Common myeloid progenitor, CD34-positive (primary cell): ENCODE measurements at places on chromosomes 12 and 14.
A peak's percentile ranks its signal among the peaks of the same experiment; 100 is the strongest.

DNA sequence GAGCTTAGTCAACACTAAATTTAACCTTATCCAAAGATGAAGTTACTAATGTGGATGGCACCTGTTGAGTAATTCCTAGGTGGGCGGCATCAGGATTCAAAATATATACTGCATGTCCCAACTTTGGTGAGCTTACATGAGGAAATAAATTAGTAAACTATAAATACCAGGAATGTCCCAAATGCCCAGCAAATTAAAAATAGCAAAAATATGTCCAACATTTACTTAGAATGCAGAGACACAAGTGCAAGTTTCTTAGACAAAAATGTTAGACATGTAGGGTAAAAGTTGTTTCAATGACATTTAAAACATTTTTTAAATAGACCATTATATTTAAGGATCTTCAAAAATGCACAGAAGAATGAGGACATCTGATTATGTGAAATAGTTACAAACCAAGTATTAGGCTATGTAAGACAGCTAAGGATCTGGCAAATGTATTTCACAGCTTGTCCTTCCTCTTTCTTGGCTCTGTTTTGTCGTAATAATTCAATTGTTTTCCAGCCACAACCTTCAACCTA is 115.9 kb downstream of the NAV3 start:
- DNase-seq = no peak

GRCh38 chr14:88468406-88468805 is 82.9 kb downstream of the SPATA7 start:
- DNase-seq = no peak

GRCh38 chr12:68924546-68924945 is 8.4 kb downstream of the CPM start:
- no peak for DNase-seq

- peak; percentile 48 for DNase-seq
Observed at GRCh38 chr14:106681568-106681967, 1155.2 kb downstream of the TMEM121 start.

- DNase-seq = no peak
Observed at GRCh38 chr12:16955083-16955657, 349.2 kb upstream of the LMO3 start.

DNA sequence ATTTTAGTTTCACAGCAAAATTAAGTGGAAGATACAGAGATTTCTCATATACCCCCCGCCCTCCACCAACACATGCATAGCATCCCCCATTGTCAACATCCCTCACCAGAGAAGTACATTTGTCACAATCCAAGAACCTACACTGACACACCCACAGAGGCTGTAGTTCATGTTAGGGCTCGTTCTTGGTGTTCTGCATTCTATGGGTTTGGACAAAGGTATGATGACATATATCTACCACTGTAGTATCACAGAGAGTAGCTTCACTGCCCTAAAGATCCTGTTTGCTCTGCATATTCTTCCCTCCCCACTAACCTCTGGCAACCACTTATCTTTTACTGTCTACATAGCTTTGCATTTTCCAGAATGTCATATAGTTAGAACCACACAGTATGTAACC is 444.6 kb upstream of the DCN start:
- DNase-seq = no peak

GRCh38 chr12:68350753-68351152 is 18.6 kb upstream of the MDM1 start:
- no peak for DNase-seq

DNA sequence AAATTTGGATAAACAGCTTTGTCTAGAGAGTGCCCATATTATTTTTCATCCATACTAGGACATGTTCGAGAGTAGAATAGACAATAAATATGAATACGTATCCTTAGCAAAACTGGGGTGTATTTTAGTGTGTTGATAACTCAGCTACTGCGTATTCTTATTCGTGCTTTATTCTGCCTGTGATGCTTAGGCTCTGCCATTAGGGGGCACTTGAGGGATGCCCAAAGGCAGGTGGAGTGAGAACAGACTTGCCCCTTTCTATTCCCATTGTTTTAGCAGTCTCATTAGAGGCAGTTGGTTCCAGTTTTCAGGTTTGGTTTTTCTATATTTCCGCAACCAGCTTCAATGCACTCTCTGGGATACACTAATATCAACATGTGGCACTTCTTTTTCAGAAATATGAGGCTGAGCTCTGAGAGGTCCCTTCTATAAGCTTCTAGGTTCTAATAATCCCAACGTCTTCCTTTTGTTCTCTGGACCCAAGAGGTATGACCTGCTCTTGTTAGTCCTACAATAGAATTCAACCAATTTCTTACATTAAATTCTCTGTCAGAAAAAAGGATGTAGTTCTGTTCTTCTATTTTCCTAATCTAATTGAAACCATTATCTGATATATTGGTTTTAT is 985.7 kb upstream of the FBXO33 start:
- DNase-seq = peak; percentile 2

DNA sequence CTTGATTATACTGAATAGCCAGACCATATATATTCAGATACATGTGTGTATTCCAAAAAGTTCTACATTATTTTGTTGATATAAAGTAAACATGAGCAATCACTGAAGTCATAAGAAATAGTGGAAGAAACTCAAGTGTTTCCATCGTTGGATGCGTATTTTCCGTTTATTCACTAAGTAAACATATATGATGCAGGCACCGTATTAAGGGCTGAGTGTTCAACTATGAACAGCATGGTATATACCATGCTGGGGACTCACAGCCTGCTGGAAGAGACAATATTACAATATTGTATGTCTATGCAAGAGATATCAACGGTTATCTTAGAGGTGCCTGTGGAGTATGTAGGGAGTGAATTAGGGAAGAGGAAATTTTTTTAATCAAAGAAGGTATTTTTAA is 1.2 kb downstream of the PYROXD1 start:
- DNase-seq = no peak

- DNase-seq = no peak
Observed at GRCh38 chr12:59626382-59626781, 30.6 kb downstream of the SLC16A7 start.

- no peak for DNase-seq
Observed at GRCh38 chr12:31970199-31970598, 11.0 kb downstream of the RESF1 start.

- no peak for DNase-seq
Observed at GRCh38 chr12:4909734-4910501, at the start of gene KCNA1. TSS of gene KCNA1 (plus strand) at chr12:4909905. CDS start at chr12:4911379, 1,474 bp downstream.

DNA sequence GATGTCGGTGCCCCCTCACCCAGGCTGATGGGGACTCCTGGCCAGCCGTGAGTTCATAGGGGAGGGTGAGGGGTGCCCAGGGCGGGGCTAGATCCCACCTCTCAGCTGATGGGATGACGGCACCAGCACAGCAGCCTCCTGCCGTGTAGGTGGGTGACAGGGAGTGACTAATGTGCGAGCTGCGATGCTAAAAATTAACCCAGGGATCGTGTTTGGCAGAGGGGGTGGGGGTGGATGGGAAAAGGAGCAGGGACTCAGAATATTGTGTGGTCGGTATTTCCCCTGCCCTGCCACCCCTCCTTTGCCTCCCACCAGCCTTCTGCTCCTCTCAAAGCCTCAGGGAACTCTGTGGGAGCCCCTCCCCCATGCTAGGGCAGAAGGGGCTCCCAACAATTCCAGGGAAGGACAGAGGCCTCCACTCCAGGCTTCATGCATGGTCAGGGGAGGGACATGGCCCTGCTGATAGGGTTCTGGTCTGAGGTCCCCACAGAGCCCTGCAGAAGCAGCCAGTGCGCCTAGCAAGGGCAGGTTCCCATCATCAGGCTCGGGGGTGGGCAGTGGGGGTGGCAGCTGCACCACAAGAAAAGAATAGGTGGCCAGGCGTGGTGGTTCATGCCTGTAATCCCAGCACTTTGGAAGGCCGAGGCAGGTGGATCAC is 12.5 kb downstream of the TAMALIN start:
- DNase-seq = no peak

GRCh38 chr12:112096667-112097066 is 11.9 kb downstream of the NAA25 start:
- DNase-seq = no peak

DNA sequence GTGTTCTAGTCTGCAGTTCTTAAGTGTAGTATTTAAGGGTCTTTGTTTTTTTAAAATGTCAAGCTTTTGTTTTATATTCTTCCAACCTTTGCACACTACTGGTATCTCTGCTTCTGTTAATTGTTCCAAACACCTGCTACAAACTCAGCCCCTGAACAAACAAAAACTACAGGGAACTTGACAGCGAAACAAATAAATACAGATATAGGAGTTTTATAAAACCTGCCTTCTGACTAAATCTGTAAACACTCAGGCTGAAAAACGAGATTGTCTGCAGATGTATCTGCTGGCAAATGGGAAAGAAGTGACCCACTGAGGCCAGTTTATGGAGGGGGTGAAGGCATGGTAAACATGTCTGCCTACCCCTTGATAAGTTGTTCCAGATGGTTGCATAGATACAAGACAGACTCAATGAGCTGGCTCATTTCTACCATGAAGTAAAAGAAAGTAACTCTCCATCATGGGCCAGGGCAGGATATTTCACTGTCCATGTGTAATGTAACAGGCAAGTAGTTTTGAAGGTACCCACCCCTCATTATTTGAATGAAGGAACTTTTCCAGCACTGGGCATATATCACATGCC is 75.6 kb downstream of the LMO3 start:
- no peak for DNase-seq

GRCh38 chr12:121827351-121828099 is 23.7 kb downstream of the SETD1B start:
- DNase-seq = no peak

GRCh38 chr12:109766251-109766778 is 52.7 kb downstream of the FAM222A start:
- no peak for DNase-seq

DNA sequence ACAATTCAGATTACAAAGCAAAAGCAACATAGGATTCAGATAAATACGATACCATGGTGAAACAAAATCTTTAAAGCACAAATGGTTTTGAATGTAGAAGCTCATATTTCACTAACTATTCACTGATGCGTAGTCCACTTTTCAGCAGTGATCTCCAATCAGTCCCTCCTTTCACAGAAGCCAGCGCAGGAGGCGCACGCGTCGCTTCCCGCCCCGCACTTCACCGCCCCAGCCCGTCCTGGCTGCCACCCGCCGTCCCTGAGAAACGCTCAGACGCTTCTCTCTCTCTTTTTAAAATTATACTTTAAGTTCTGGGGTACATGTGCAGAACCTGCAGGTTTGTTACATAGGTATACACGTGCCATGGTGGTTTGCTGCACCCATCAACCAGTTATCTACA is 19.8 kb upstream of the CHFR start:
- no peak for DNase-seq

DNA sequence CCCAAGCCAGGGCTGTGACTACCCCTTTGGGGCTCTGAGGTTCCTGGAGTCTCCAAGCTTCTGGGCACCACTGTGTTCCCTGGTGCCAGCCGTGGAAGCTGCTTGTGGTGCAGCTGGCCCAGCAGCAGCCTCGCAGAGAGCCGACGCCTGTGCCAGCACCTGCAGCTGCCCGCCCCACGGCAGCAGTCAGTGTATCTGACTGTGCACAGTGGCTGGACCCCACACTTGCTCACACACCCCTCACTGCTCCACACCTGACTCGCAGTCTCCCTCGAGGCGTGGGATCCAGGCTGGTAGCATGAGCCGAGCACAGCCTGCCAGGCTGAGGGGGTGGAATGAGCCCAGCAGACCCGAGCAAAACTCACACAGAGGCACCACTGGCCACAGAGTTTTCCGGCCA is 325.2 kb downstream of the PCNX1 start:
- DNase-seq = no peak
